ENCODE measurements at places on chromosomes 16 and 17.
A peak's percentile ranks its signal among the peaks of the same experiment; 100 is the strongest.

DNA sequence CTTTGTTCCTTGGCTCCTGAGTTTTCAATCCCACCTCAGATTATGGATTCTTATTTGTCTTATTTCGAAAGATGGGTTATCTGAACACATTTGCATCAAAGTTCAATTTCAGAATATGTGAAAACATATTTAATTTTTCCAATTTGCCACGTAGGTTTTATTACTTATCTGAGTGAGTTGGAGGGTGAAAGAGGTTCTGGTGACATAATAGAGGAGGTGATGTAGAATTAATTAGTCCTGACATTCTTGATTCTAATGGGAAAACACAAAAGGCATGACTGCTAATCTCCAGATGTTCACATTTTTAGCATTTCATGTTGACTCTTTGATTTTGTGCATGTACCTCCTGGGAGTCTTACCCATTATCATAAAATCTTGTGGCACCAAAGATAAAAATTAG, 9.1 kb downstream of the TOM1L1 start:
- DNase-seq = no peak

DNA sequence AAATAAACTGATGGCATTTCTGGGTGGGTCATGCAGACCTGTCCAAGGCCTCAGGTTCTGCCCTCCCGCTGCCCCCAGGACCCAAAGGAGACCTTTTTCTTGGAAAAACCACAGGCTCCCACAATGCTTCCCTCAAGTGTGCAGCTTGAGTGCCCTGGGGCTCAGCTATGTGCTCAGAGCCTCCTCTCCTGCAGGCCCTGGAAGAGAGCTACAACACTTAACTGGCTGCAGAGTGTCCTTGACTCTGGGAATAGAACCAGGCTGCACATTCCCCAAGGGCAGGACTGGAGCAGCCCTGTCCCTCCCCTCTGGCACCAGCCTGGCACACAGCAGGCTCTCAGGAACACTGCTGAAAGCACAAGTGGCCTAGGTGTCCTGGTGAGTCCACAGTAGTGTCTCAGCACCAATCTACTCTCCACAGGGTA, 4.8 kb upstream of the SREBF1 start:
- DNase-seq = no peak

GRCh38 chr16:67552476-67552875, 9.8 kb upstream of the CTCF start:
- DNase-seq = no peak

GRCh38 chr17:17179371-17179827, 26.7 kb downstream of the PLD6 start:
- no peak for DNase-seq

DNA sequence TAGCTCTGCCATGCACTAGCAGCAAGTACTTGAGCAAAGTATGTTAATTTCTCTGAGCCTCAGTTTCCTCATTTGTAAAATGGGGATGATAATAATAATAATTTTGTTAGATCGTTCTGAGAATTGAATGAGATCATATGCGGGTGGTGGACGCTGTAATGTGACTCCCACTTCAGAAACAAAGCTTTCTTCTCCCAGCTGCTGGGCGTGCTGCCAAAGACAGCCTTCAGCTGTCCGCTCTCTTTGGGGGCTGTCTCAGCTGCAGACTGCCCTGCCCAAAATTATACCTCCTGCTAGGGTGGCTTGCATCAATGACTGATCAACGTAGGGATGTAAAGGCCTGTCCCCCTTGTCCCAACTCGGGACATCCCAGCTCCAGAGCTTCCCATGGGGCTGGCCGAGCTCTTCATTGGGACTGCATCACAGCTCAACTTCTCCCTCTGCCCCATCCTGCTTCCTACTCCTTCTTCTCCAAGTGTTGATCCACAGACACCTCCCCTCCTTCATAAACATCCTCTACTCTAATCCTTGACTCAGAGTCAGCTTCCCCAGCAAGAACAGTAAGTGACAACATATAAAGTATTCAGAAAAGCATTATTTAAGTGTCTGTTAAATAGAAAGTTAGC, 30.7 kb upstream of the CDH5 start:
- DNase-seq = peak; percentile 77

Measured in NCI-H2171 (cell line).